SK-N-DZ (cell line): ENCODE measurements at places on chromosomes 4 and X.

DNA sequence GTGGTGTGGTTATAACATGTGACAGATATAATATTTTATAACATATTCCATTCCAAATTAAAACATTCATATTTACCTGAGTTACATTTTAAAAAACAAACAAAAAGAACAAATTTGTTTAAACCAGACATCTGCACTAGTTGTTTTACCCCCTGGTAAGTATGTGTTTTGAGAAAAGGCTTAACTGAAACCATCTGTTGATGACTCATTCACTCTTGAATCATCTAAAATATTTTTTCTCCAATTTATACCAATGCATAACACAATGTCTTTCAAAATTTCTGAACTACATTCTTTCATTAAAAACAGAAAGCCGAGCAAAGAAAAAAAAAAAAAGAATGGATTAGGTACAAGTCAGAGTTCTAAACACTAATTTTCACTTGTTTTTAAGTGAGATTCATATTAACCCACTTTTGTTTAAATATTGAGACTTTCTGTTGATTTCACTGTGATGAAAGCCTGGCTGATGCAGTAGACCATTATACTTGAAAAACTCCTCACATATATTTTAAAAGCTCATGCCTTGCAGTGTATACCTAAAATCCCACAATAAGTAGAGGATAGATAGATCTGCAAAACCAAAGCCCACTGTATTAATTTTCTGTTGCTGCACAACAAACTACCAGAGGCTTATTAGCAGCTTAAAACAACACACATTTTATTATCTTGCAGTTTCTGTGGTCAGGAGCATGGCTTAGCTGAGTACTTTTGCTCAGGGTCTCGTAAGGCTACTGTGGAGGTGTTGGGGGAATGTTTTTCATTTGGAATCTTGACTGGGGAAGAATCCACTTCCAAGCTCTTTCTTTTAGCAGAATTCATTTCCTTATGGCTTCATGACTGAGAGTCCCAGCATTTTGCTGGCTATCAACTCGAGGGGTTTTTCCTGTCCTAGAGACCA, 221.5 kb downstream of the PCDH18 start:
- DNase-seq = no peak

DNA sequence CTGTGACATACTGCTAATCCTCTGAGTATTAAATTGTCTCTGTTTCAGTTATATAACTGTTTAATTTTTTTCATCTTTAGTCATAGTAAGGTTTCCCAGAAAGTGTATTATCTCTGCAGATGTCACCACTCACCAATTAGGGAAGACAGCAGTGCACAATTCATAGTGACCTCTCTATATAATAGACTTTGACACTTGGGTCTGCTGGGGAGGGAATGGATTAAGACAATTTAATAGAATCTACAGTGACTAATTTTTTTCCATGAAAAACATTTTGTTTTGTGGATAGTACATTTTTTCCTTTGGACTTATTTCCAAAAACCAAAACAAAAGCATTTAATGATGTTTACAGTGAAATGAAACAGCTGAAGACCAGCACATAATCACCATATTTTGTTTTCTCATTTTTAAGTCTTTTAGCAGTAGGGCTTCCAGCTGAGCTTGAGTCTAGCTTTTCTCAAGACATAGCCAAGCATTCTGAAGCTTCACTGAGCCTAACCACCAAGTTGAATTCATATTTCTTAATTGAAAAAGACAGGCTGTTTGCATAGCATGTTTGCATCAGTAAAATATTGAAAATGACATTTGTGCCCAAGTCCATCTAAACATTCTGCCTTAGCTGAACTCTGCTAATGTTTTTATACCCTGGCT, 69.5 kb downstream of the PCDH19 start:
- DNase-seq = no peak

GRCh38 chrX:1884446-1884845, 269.6 kb downstream of the ASMT start:
- DNase-seq = no peak

GRCh38 chr4:77193511-77194102, 36.6 kb downstream of the CCNG2 start:
- no peak for DNase-seq

DNA sequence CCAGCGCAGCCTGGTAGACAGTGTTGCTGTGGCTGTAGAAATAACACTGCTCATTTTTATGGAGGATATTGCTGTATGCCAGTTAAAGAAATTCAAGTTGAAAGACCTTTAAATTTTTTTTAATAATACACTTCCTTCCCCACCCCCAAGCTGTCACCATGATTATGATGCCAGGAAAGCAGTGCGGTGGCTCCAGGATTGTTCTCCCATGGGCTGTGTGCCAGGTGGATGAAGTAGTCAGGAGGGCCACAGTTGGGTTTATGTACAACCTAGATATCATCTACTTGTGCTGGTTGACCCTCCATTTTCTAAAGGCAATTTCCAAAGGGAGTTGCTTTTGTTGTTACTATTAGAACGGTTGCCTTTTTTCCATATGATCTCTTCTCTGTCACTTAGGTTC, 136.6 kb downstream of the AFF1 start:
- no peak for DNase-seq

DNA sequence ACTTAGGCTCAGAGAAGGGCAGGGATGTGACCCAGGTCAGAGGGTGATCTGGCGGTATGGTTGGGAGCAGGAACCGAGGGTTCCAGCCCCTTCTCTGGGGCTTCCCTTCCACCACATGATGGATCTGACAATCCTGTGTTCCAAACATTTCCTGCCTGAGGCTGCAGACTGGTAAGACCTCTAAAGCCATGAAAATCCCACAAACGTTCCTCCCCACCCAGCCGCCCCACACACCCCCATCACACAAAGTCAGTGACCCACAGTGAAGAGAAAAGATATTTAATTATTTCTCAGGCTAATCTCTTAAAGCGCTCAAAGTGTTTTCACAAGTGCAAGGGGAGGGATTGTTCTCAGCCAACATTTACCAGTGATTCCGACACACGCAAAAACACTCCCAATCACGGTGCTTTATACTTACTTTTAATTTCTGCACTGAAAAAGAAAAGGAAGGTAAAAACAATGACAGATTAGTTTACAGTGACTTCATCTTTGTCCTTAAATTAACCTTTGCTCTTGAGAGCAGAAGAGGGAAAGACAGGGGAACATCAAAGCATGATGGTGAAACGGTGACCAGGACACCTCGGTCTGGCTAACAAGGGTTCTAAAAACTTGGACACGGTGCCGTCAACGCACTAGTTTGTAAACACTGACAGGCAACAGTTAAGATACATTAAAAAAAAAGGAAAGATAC, 42.4 kb downstream of the WDR1 start:
- DNase-seq = no peak

DNA sequence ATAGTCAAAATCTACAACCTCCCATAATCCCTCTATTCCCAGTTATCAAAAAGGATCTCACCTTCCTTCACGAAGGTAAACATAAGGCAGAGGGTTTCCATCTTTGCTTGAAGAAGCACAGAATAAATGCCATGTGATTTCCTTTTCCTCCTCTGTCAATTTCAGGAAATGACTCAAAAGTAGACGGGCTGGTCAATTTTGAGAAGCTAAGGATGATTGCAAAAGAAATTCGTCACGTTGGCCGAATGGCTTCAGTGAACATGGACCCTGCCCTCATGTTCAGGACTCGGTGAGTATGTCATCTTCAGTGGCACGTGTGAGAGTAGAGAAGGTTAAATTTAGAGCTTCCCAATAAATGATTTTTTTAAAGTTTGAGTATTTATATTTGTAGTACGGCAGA, 240.2 kb downstream of the RAPGEF2 start:
- DNase-seq = no peak

DNA sequence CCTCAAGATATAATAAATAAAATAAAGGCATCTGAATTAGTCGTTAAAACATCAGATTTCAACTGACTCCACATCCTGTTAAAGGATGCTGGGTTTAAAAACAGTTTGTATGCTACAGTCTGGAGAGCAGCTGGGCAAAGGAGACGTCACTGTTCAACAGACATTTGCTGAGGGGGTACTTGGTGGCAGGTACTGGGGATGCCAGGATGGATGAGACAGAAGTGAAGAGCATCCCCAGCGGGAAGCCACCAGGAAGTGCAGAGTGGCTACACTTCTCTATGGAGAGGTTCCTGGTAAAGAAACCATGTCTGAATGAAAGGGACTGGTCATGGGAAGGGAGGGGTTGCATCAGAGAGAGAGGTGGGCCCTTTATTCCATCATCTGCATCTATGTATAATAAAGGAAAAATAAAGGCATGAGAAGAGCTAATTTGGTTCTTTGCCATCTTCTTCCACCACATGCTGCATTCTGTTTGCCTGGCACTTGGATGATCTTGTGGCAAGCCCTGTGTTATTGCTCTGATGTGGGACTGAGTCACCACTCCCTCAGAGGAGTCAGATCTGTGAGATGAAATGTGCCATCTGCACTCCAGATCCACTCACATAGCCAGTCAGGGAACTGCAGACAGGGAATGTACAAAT, 145.0 kb downstream of the SOWAHB start:
- DNase-seq = no peak
